Gastrocnemius medialis (tissue), 4 donors: ENCODE measurements at places on chromosomes 5 and 9. TPM values are rescaled to one million over a fixed set of nuclear protein-coding genes. Genes with fewer than 3 reads are reported as not detected.

Gene SAXO1
- not detected for total RNA-seq

DNA sequence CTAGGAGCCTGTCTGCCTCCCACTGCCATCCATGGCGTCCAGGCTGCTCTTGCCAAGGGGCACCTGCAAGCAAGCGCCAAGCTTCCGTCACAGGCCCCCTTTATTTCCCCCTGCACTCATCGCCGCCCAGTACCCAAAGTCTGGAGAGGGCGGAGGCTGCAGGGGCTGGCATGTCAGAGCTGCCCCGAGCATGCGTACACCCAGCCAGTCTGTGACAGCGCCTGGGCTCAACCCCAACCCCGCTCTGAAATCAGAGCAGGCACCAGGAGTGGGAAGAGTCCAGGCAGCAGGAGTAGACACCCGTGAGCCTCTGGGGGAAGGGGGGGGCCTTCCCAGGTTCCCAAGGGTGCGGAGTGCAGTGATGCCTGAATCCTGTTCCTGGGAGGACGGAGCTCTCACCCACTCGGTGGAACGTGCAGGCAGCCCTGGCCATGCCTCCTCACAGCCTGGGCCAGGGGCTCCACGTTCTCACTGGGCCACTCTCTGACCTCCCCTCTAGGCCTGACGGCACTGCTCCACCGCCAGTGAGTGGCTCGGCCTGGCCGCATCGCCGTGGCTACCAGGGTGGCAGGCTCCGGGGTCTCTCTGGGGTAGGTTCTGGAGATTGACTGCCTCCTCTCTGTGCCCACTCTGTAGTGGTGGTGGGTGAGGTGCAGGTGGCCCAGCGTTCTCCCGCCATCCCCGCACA lies 469.0 kb downstream of the CDH9 start:
- DNase-seq: no peak
- no peaks in the 10 kb centered on the region for H3K36me3 ChIP-seq
- H3K27me3 ChIP-seq: no peaks in the 10 kb centered on the region
- no peaks in the 10 kb centered on the region for H3K4me1 ChIP-seq
- H3K4me3 ChIP-seq: no peak overlapping the region

Gene GPRIN1
- 0.78 TPM for total RNA-seq

Gene DDX4
- not detected for total RNA-seq

Gene PTBP3
- total RNA-seq: 19.9 TPM

- no peak for DNase-seq
- no peaks in the 10 kb centered on the region for H3K36me3 ChIP-seq
- no peak overlapping the region for H3K27ac ChIP-seq
- H3K4me3 ChIP-seq: no peak overlapping the region
Measured at GRCh38 chr5:53983568-53984460, 326.6 kb downstream of the ARL15 start.

Gene DYNC2I2
- total RNA-seq: 18.2 TPM

Gene AGXT2
- not detected for total RNA-seq
